ENCODE measurements at places on chromosomes 7 and 10.

GRCh38 chr10:11631890-11632587, 20.6 kb upstream of the USP6NL start:
- no peak for DNase-seq

DNA sequence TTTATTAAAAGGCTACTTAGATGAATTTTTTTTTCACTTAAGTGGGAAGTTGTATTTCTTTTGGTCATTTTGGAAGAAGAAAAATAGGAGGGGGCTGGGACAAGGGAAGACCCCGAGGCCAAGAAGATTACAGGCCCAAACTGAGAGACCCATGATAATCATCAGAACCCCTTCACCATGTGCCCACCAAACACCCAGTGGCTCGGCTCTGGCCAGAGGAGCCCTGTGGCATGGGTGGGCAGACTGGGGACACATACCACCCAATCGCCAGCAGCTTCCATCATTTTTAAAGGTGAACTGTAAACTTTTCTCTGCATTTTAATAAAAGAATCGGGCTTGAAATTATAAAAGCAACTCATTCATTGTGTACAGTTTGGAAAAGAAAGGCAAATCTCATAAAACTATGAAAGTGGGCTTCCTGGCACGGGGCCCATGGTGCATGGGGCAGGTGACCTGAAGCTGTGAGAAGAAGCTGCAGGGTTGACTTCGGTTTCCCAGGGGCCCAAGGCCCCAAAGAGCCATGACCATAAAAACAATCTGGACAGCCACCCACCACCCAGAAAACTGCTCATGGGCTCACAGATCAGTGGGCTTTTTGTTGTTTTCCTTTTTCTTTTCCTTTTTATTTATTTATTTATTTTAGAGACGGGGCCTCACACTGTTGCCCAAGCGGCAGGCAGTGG, 29.4 kb upstream of the RET start:
- no peak for DNase-seq

GRCh38 chr10:121027371-121027770, 176.2 kb downstream of the WDR11 start:
- DNase-seq: peak; percentile 26

GRCh38 chr10:76086170-76086760, 654.8 kb downstream of the LRMDA start:
- no peak for DNase-seq

GRCh38 chr7:106618480-106618879, 42.5 kb downstream of the CCDC71L start:
- no peak for DNase-seq
